Mesendoderm (in vitro differentiated cells): ENCODE measurements at places on chromosomes 13 and 19.

DNA sequence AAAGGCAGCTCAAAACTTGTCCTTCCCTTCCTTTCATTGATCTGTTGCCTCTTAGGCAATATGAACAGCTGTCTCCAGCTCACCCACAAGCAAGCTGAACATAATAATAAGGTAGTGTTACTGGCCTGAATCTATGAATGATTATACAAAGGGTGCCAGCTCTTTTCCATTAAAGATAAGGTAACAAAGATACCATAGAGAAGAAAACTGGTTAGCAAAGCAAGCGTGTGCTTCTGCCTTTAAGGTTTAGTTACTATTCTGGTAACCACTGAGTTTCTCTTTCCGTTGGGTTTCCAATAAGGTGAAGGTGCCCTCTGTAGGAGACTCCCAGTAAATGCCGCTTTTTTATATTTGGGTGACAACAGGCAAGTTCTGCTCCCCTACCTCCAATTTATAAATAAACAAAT lies 12.1 kb upstream of the DACH1 start:
- no peak overlapping the region for H3K4me3 ChIP-seq
- DNase-seq: peak; percentile 71
- H3K27ac ChIP-seq: no peak overlapping the region
- H3K27me3 ChIP-seq: no peaks in the 10 kb centered on the region
- peaks cover 7% of the 10 kb centered on the region for H3K4me1 ChIP-seq

GRCh38 chr19:45113628-45114027 lies 20.6 kb downstream of the PPP1R37 start:
- no peak overlapping the region for H3K27ac ChIP-seq
- H3K4me3 ChIP-seq: no peak overlapping the region
- H3K36me3 ChIP-seq: no peaks in the 10 kb centered on the region
- no peaks in the 10 kb centered on the region for H3K4me1 ChIP-seq
- no peaks in the 10 kb centered on the region for H3K27me3 ChIP-seq

DNA sequence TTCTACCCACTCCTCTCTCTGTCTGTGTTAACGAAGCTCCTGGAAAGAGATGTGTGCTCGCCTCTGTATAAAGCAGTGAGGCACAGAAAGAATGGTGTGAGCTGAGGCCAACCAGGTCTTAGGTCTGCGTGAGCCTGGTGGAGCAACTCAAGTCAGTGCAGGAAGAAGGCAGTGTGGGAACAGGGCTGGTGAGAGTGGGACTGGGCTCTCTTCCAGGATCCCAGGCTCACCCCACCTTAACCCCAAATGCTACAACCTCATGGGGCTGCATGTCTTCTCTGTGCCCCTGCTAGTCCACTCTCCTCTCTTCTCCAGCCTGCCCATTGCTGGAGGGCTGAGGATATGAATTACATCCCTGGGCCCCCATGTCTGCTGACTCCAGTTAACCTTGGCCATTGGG lies 127.4 kb downstream of the DCT start:
- no peak for DNase-seq
- no peaks in the 10 kb centered on the region for H3K36me3 ChIP-seq
- no peak overlapping the region for H3K27ac ChIP-seq
- no peaks in the 10 kb centered on the region for H3K27me3 ChIP-seq

DNA sequence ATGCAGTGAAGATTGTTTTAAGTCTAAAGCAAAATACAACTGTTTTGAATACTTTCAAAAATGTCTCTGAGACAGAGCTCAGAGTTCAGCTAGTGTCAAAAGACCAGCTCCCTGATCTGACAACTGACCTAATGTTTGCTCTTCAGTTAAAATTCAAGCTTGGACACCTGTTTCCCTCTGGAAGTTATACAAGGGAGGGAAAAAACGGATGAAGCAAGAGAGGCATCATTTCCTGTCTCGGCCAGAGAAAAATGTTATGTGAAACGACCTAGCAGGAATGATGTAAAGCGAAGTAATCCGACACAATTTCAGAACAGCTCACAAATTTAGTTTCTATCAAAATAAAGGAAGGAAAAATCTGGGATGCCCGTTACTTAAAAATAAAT lies 59.4 kb downstream of the ZAR1L start:
- no peak overlapping the region for H3K4me3 ChIP-seq
- H3K4me1 ChIP-seq: no peaks in the 10 kb centered on the region
- H3K27me3 ChIP-seq: no peaks in the 10 kb centered on the region

DNA sequence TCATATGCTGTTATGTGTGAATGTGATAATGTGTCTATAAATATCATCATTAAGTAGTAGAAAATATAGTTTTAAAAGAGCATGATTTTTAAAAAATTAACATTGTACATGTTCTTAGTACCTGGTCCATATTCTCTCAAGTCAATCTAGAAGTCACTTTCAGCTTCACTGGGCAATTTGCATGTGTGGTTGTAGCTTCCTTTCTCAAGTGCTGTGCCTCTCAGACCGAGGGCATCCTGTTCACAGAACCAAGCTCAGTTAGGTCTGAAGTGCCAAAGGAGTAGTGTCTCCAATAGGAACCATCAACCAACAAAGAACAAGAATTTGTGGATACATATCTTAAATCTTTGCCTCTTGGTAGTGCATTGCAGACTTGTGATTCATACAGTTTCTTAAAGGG lies 541.8 kb upstream of the SLC10A2 start:
- H3K4me3 ChIP-seq: no peak overlapping the region
- H3K4me1 ChIP-seq: no peaks in the 10 kb centered on the region
- H3K27ac ChIP-seq: no peak overlapping the region
- no peaks in the 10 kb centered on the region for H3K36me3 ChIP-seq

- H3K27ac ChIP-seq: peak overlapping the region; percentile 76
- H3K4me3 ChIP-seq: peak overlapping the region; percentile 92
- peaks cover 7% of the 10 kb centered on the region for H3K4me1 ChIP-seq
- H3K27me3 ChIP-seq: no peaks in the 10 kb centered on the region
Observed at GRCh38 chr19:11090997-11091702, 1.9 kb downstream of the LDLR start.

DNA sequence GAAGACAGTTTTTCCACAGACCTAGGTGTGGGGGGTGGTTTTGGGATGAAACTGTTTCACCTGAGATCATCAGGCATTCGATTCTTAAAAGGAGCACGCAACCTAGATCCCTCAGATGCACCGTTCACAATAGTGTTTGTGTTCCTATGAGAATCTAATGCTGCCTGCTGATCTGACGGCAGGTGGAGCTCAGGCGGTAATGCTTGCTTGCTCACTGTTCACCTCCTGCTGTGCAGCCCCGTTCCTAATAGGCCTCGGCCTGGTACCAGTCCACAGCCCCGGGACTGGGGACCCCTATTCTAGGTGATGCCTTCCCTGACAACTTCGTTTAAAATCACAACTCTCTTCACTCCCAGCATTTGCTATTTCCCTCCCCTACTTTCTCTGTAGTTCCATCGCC lies 149.6 kb downstream of the IER2 start:
- H3K4me3 ChIP-seq: no peak overlapping the region
- DNase-seq: no peak
- no peak overlapping the region for H3K27ac ChIP-seq
- no peaks in the 10 kb centered on the region for H3K4me1 ChIP-seq
- no peaks in the 10 kb centered on the region for H3K36me3 ChIP-seq

GRCh38 chr13:55615081-55615480 lies 1525.6 kb upstream of the PRR20A start:
- no peaks in the 10 kb centered on the region for H3K27me3 ChIP-seq
- H3K27ac ChIP-seq: no peak overlapping the region
- H3K4me1 ChIP-seq: no peaks in the 10 kb centered on the region
- no peaks in the 10 kb centered on the region for H3K36me3 ChIP-seq
- no peak for DNase-seq

GRCh38 chr19:43731846-43732245 lies 16.0 kb downstream of the IRGC start:
- DNase-seq: no peak
- H3K27me3 ChIP-seq: no peaks in the 10 kb centered on the region
- H3K36me3 ChIP-seq: peaks cover 10% of the 10 kb centered on the region
- no peak overlapping the region for H3K4me3 ChIP-seq

DNA sequence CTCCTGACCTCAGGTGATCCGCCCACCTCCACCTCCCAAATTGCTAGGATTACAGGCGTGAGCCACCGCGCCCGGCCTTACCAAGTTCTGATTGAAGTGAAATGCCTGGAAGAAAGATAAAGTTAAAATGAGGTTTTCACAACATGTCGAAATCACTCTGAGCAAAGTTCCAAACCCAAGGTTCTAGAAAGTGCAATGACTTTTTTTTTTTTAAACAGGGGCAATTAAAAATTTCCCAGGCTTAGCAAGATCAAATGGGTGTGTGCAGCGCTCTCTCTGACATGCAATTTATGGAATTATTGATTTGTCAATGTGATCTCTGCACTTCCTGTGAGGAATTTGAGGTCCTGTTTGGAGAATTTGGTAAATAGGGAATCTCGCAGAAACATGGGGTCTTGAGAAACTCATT lies 12.8 kb upstream of the MAP2K2 start:
- no peaks in the 10 kb centered on the region for H3K27me3 ChIP-seq
- no peaks in the 10 kb centered on the region for H3K4me1 ChIP-seq
- no peak overlapping the region for H3K27ac ChIP-seq
- no peaks in the 10 kb centered on the region for H3K36me3 ChIP-seq
- no peak for DNase-seq
- H3K4me3 ChIP-seq: no peak overlapping the region

- H3K27me3 ChIP-seq: no peaks in the 10 kb centered on the region
- H3K36me3 ChIP-seq: no peaks in the 10 kb centered on the region
- H3K4me1 ChIP-seq: no peaks in the 10 kb centered on the region
Observed at GRCh38 chr13:66001140-66001539, 1229.0 kb downstream of the PCDH9 start.

- no peak for DNase-seq
- H3K36me3 ChIP-seq: no peaks in the 10 kb centered on the region
- H3K27ac ChIP-seq: no peak overlapping the region
- no peaks in the 10 kb centered on the region for H3K27me3 ChIP-seq
- no peak overlapping the region for H3K4me3 ChIP-seq
Observed at GRCh38 chr13:41678848-41679247, 221.5 kb downstream of the RGCC start.

GRCh38 chr13:112252804-112253590 lies 123.2 kb upstream of the SPACA7 start:
- no peak for DNase-seq
- no peak overlapping the region for H3K27ac ChIP-seq
- no peaks in the 10 kb centered on the region for H3K27me3 ChIP-seq
- H3K4me3 ChIP-seq: no peak overlapping the region
- H3K4me1 ChIP-seq: no peaks in the 10 kb centered on the region

- no peaks in the 10 kb centered on the region for H3K4me1 ChIP-seq
- DNase-seq: no peak
- no peak overlapping the region for H3K4me3 ChIP-seq
Observed at GRCh38 chr13:105552078-105552477, 983.4 kb downstream of the EFNB2 start.

DNA sequence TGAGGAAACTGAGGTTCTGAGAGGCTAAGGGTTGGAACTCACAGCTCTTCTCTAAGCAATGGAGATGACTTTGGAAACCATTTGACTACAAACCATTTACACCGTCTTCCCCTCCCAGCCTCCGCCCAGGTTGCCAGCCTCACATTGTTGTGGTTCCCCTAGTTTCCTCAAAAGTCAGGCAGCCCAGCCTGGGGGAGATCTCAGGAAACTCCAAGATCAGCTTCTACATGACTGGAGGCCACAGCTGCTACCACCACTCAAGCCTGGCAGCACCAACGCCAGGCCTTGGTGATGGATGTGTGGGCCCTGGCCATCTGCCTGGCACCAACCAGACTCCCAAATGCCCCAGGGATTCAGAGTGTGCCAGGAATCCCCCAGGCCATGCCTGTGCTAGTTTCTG lies 207.9 kb downstream of the TSHZ3 start:
- no peak overlapping the region for H3K4me3 ChIP-seq
- H3K4me1 ChIP-seq: no peaks in the 10 kb centered on the region
- H3K27me3 ChIP-seq: no peaks in the 10 kb centered on the region
- H3K36me3 ChIP-seq: no peaks in the 10 kb centered on the region
- no peak overlapping the region for H3K27ac ChIP-seq
